Liver (tissue), 10 donors: ENCODE measurements at places on chromosomes 16 and 17. TPM values are rescaled to one million over a fixed set of nuclear protein-coding genes. Genes with fewer than 3 reads are reported as not detected.

The KRT26 gene
- total RNA-seq = not detected

The NOL3 gene
- 3.0 TPM for total RNA-seq

The ALOX12 gene
- 3.1 TPM for total RNA-seq

The EXOC3L1 gene
- total RNA-seq = 2.2 TPM

The ARHGAP44 gene
- total RNA-seq = 0.14 TPM

The MRPS23 gene
- 13.7 TPM for total RNA-seq

The RAB11FIP3 gene
- total RNA-seq = 8.8 TPM

DNA sequence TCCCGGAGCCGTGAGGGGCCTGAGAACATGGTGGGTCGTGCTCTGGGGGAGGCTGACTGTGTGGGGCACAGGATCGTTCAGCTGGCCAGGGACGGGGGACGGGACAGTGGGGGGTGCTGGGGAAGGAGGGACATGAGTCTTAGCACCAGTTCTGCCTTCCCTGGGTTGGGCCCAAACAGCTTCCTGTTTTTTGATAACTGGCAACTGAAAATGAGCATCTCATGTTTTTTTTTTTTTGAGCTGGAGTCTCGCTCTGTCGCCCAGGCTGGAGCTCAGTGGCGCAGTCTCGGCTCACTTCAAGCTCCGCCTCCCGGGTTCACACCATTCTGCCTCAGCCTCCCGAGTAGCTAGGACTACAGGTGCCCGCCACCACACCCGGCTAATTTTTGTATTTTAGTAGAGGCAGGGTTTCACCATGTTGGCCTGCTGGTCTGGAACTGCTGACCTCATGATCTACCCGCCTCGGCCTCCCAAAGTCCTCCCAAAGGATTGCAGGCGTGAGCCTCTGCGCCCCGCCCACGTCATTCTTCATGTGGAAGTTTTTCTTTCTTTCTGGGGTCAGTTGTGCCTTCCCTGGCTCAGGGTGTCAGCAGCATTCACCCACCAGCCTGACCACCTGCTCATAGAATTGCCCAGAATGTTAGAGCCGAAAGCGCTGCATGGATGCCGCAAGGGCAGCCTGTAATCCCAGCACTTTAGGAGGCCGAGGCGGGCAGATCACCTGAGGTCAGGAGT lies 6.4 kb downstream of the ASPSCR1 start:
- DNase-seq = no peak

GRCh38 chr16:88738151-88739084 lies 32.1 kb downstream of the CTU2 start:
- no peak for DNase-seq

DNA sequence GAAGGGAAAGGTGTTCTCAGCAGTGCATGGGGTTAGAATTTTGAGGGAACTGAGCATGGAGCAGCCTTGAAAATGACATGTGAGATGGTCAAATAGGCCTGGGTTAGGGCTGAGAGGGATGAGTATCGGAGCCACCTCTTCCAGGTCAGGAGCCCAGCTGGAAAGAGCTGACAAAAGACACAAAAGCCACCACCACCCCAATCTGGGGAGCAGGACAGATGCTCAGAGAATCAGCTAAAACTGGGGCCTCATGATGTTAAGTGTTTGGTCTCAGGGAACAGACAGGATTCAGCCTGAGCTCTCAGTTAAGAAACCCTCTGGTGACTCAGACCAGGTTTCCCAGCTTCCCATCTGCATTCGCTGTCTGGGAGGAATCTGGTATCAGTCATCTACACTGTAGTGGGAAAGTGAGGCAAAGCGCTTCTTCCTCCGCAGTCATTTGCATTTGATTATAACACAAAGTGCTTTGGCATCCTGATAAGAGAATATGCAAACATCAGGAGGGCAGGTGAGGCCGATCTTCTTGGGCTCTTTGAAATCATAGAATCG lies 2.6 kb downstream of the WNT9B start:
- DNase-seq = no peak

GRCh38 chr16:55568207-55568606 lies 1.7 kb downstream of the CAPNS2 start:
- no peak for DNase-seq

GRCh38 chr16:57239107-57239506 lies 6.0 kb upstream of the ARL2BP start:
- DNase-seq = no peak

DNA sequence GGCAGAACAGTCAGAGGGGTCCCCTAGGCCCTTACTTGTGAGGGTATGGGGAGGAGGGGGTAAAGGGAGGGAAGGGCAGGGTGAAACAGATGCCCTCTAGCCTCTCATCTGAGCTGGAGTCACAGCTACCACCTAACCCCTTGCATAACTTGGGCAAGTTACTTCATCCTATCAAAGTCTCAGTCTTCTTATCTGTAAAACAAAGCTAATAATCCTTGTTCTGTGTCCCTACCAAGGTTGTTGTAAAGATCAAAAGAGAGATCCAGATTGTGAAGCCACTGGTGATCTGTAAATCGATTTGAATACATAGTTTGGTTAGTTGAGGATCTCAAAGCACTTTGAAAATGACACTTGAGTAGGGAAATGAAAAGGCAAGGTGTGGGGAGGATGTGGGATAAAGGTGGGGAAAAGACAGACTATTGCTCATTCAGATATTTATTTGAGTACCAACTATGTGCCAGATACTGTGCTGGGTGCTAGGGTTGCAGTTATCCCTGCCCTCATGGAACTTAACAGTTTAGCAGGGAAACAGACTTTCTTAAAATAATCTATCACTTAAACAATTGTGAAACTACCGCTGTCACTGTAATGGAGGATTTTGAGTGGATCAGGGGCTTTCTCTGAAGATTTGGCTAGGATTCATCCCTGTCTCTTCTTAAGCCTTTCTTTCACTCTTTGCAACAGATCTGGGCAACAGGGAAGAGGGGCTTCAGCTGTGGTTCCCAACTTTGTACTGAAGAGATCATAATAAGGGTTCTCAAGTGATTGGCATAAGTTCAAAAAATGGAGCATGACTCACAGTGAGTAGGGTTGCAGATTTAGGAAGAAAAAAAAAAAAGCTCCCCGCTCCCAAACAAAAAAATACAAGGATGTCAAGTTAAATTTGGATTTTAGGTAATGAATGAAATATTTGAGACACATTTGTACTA lies 3.0 kb downstream of the HEATR9 start:
- DNase-seq = no peak

DNA sequence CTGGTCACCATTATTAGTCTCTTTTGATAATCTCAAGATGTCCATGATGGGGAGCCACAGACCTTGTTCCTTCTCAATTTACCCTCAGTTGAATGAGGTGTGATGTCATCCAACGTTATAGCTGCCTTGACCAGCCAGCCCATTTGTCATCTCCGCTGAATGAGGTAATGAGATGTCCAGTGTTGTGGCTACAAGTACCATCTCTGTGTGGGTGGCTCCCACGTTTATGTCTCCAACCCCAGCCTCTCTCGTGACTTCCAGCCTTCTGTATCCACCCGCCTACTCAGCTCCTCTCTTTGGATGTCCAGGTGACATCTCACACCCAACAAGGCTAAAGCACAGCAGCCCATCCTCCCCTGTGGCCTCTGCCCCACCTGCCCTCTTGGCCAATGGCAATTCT lies 18.2 kb downstream of the DNAH17 start:
- no peak for DNase-seq

DNA sequence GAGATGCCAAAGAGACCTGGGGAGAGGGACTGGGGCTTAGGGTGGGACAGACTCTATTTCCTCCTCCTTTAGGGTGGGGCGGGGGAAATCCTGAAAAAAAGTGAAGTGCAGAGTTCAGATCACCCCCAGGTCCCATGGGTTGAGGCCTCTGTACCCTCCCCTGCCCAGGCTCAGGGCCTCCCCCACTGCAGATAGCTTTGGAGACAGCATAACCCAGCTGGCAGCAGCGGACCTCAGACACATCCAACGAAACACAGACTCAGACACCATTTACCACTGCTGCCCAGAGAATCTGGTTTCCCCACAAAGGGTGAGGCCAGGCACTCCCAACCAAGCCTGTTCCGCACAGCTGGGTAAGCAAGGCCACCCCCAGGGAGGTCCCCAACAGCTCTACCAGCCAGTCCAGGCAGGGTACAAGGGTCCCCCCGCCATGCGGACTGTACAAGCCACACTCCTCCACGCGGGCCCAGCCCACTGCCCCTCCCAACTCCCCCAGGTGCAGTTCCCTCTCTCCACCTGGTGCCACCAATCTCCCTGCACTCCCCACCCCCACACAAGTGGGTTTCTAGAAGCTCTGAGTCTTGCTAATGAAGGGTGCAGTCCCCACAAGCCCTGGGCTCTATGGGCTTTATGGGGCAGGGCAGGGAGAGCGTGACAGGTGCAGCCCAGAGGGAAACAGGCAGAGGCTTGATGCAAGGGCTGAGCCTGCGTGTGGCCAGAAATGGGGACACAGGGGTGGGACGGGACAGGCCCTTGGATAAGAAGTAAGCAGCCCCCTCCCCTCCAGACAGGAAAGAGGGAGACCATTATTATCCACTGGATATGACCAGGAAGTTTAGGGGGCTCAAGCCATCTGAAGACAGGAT lies 8.9 kb downstream of the RHBDF2 start:
- no peak for DNase-seq

DNA sequence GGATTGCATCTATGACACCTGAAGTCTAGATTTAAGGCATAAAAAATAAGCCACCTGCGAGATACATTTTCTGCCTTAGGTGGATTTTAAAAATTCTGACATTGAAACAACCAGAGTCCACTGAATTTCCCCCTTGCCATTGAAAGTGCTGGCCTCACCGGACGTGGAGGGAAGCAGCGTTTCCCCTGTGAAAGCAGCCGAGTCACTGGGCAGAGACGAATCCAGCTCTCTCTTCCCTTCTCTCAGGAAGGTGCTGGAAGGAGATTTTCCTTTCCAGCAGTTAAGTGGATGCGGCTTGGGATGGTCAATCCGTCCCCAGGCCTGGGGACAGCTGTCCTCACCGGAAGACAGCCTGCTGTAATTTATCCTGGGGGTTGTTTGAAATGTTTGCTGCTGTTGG lies 270.9 kb upstream of the FOXF1 start:
- DNase-seq = no peak

DNA sequence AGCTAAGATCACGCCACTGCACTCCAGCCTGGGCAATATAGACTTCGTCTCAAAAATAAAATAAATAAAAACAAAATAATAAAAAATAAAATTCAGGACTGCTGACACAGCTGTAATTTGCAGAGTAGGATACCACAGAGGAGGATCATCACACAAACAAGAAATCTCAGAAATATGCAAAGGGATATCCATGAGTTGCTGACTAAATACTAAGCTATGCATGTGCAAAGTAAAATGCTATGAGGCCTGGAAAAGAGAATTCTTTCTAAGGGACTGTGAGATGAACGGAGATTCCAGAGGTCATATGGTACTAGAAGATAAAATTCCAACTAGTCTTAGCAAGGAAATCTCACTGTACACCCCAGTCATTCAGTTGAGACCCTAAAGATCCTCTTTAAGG lies 74.8 kb downstream of the SLC39A11 start:
- DNase-seq = no peak

DNA sequence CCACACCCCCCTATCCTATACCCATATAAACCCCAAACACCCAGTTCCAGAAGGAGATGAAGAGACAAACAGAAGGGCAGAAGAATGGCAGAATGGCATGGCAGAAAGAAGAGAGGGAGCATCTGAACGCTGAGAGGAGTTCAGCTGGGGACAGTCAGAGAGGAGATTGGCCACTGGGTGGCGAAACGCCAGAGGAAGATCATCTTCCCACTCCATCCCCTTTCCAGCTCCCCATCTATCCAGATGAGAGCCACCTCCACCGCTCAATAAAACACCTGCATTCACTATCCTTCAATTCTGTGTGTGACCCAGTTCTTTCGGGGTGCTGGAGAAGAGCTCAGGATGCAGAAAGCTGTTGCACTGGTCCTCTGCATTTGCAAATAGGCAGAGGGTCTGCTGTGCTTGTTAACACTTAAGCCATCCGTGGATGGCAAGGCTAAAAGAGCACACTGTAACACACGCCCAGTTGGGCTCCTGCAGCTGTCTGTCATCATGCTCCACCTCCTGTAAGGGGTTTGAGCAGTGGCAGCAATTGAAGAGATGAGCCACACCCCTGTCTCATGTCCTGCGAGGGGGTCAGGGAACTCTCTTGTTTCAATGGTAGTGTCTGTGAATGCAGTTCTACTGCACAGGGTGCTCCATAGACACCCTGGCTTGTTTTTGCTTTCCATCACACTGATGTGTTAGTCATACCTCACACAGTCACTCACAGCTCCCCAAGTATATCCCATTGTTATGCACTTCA lies 1034.8 kb upstream of the RBFOX1 start:
- no peak for DNase-seq

DNA sequence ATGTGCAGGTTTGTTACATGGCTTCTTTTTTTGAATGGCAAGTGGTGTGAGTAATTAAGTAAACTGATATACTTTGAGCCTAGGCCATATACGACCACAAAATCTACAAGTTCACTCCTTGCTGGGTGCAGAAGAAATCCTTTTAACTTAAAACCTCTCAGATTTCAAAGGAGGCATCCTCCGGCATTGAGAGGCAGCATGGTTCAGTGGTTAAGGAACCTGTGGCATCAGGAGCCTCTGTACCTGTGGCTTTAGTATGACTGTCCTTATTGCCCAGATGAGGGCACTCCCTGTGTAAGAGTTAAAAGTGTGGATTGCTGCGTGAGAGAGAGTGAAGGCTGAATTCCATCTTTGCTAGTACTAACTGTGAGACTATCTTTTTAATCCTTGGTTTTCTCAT lies 3.3 kb downstream of the NLRP1 start:
- DNase-seq = no peak

DNA sequence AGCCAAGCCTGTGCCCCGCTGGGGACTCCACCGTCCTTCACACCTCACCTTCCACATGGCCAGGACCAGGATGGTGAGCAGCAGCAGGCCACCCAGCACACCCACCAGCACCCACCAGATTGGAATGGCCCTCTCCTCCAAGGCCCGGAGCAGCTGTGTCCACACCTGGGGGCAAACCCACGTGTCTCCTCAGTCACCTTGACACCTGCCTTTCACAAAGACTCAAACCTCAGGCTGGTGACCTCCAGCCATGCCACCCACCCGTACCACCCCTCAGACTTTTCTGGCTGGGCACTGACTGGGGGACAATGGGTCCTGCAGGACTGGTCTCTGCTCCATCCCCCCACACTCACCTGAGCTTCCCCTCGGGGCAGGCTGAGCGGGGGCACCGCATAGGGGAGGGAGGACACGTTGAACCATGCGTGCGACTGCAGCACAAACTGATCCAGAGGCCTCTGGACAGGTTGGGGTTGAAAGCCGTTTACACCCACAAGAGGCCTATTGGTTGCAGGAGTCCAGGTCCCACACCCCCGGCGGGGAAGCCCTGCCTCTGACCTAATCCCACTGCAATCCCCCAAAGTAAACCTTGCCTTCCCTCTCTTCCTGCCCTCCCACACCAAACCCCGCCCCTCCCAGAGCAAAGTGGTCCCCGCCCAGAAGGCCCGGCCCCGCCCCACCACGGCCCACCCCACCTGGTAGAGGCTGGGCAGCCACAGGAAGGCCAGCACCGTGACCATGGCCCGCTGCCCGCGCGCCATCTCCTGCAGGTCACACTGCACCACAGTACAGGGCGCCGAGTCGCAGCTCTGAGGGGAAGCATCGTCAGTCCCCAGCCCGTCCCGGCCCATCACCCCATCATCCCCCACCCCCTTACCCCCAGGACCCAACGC lies 10.9 kb upstream of the FAM171A2 start:
- no peak for DNase-seq

- DNase-seq = no peak
Observed at GRCh38 chr16:3819746-3820724, 60.5 kb downstream of the CREBBP start.

- no peak for DNase-seq
Observed at GRCh38 chr17:76574166-76574565, 11.5 kb downstream of the ST6GALNAC2 start.

GRCh38 chr17:79974566-79975497 lies 60.8 kb downstream of the TBC1D16 start:
- DNase-seq = no peak
